Tibial artery (tissue), 4 donors: ENCODE measurements at places on chromosomes 1 and 21.

DNA sequence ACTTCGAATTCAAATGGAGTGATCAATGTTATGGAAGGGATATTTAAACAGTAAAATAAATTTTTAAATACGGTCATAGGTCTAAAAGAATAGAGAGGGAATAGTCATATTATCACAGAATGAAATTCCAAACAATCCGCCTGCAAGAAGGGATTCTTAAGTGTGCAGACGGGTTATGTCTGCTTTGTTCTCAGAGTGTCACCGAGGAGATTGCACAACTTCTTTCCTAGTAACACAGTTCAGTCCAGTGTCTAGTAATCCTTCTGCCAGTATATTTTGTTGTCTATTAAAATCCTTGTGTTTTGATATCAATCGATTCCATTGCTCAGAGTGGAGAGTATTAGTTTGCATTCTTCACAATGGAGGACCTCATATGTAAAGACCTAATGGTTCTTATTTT is 48.4 kb downstream of the LRRC53 start:
- H3K27ac ChIP-seq: no peak overlapping the region
- H3K4me3 ChIP-seq: no peak overlapping the region
- H3K36me3 ChIP-seq: no peaks in the 10 kb centered on the region
- DNase-seq: no peak
- H3K4me1 ChIP-seq: no peaks in the 10 kb centered on the region

DNA sequence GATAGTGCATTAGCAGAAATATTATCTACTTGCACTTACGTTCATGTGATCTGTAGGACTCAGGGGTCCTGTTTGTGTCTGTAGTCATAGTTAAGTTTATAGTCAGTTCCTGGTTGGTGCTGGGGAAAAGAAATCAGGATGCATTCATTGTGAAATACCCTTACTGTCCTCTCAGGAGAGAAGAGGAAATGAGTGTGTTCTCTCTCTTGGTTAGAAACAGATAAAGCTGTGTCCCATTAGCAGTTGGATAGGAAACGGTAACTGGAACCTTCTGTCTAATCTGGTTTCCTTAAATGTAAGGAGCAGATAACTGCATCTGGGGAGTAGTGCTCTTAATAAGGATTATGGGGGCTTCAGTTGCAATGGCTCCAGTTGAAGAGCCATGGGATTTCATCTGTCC is 8.9 kb downstream of the SDCCAG8 start:
- H3K36me3 ChIP-seq: no peaks in the 10 kb centered on the region
- H3K27ac ChIP-seq: no peak overlapping the region
- no peak for DNase-seq
- H3K4me3 ChIP-seq: no peak overlapping the region
- peaks cover 13% of the 10 kb centered on the region for H3K4me1 ChIP-seq

DNA sequence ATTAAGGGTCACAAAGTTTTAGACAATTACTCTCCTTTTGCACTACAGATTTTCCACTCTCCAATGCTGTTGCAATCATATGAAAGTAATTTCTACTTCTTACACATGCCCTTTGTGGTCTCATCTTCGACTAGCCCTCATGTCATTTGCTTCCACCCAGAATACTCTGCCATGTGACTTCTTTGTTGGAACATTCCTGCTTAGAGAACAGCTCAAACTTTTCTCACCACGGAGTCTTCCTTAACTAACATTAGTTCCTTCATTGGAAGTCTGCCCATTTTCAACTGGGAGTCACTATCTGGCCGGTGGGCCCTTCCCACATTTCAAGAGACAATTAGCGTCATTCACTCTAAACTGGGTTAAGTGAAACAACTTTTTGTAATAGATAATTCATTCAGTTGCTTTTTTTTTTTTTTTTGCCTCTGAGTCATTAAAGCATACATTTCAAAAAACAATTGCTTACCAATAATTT is 142.6 kb upstream of the PALMD start:
- H3K4me3 ChIP-seq: no peak overlapping the region
- H3K27ac ChIP-seq: no peak overlapping the region
- no peak for DNase-seq
- H3K27me3 ChIP-seq: no peaks in the 10 kb centered on the region
- no peaks in the 10 kb centered on the region for H3K4me1 ChIP-seq

DNA sequence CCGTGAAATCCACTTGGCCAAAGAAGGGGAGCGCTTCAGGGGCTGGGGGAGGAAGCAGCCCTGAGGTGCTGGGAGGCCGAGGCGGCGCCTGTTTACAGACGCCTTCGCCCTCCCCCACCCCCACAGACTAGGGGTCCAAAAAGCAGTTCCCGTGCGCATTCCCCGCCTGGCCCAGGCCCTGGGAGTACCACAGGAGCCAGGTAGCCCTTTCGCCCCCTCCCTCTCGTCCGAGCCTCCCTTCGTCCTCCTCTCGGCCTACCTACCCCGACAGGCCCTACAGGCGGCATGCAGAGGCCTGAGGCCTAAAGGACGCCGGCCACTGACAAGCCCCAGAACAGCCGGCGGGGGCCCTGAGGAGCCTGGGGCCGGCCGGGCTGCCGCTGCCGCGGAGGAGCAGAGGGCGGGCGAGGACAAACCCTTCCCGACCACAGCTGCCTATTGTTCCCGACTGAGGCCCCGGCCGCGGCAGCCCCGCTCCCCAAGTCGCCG is 522 bp downstream of the RC3H1 start:
- peak; percentile 39 for DNase-seq
- no peaks in the 10 kb centered on the region for H3K36me3 ChIP-seq
- H3K4me3 ChIP-seq: peak overlapping the region; percentile 86
- H3K27me3 ChIP-seq: no peaks in the 10 kb centered on the region
- peak overlapping the region; percentile 91 for H3K27ac ChIP-seq

GRCh38 chr1:220189750-220190347 is 82.4 kb downstream of the RAB3GAP2 start:
- no peak for DNase-seq
- no peaks in the 10 kb centered on the region for H3K4me1 ChIP-seq
- H3K4me3 ChIP-seq: no peak overlapping the region
- no peak overlapping the region for H3K27ac ChIP-seq

GRCh38 chr1:221029981-221030649 is 150.9 kb downstream of the HLX start:
- DNase-seq: no peak
- H3K4me1 ChIP-seq: peaks cover 4% of the 10 kb centered on the region
- H3K36me3 ChIP-seq: no peaks in the 10 kb centered on the region

GRCh38 chr1:177286396-177286795 is 115.6 kb downstream of the BRINP2 start:
- no peak for DNase-seq
- no peaks in the 10 kb centered on the region for H3K36me3 ChIP-seq
- H3K27me3 ChIP-seq: no peaks in the 10 kb centered on the region
- H3K4me1 ChIP-seq: no peaks in the 10 kb centered on the region
- no peak overlapping the region for H3K4me3 ChIP-seq

- H3K27me3 ChIP-seq: no peaks in the 10 kb centered on the region
- no peaks in the 10 kb centered on the region for H3K36me3 ChIP-seq
- H3K27ac ChIP-seq: no peak overlapping the region
- peaks cover 18% of the 10 kb centered on the region for H3K4me1 ChIP-seq
- H3K4me3 ChIP-seq: no peak overlapping the region
- DNase-seq: no peak
Observed at GRCh38 chr1:231376875-231377549, 38.9 kb downstream of the SPRTN start.

DNA sequence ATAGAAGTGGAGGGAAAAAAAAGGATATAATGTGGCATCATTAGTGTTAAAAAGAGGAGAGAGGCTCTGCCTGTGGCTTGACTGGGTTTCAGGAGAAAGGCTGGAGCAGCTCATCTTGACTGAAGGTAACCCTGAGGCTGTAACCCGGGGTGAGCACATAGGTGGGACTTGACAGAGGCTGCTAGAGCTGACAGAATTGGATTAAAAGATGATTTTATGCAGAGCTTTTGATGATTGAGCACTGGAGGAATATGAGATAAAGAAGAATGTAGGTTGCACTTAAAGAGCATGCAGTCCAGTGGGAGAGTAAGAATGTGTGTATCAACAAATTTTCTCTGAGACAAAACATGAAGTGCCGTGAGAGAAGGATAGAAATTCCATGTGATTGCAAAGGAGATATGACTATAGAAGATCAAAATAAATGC is 17.3 kb downstream of the LAMC1 start:
- H3K27ac ChIP-seq: peak overlapping the region; percentile 19
- no peak overlapping the region for H3K4me3 ChIP-seq
- H3K4me1 ChIP-seq: peaks cover 46% of the 10 kb centered on the region
- H3K27me3 ChIP-seq: no peaks in the 10 kb centered on the region
- no peak for DNase-seq

DNA sequence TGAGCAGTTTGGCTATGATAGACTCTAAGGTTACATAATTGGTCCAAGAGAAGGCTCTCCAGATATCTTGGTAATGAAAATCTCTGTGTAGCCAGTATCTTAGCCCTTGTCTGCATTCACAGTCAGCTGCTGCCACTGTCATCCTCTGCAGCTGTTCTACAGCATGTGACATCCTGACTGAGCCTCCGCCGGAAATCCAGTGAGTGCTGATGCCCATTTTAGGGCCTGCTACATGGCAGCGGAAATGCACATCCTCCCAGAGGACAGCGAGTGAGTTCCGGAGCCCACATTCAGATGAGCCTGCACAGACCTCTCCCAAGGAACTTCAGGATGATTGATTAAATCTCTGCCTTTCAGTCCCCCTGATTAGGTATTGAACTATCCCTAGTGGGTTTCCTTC is 237.1 kb downstream of the HHIPL2 start:
- H3K27me3 ChIP-seq: no peaks in the 10 kb centered on the region
- DNase-seq: no peak
- H3K36me3 ChIP-seq: no peaks in the 10 kb centered on the region
- H3K4me1 ChIP-seq: no peaks in the 10 kb centered on the region

DNA sequence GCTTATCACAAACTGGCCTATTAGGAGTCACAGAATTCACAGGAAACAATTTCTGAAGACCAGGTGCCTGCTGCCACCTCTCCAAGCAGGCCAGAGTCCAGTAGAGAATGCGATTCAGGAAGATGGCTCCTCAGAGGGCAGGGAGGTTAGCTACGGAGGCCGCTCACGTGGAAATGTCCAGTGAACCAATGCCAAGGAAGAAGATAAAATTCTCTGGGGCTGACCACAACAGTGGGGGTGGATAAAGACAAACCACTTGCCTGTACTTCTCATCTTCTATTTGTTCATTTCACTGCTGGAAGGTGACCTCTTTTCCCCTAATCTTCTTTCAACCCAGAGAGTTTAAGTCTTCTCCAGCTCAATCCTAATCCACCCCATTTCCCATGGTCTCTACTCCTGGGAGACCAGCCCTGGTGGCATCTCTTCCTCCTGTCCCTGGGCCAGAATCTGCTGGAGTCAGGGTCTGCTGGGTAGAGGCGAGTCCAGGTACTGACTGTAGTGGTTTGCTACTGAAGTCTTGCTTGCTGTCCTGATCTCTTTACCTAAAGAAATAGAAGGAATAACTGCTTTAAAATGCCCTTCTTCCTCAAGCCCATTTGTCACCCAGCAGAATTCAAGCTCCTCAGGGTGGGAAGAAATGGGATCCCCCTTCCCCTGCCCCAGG is 3.2 kb downstream of the PSRC1 start:
- H3K36me3 ChIP-seq: no peaks in the 10 kb centered on the region
- H3K27ac ChIP-seq: no peak overlapping the region
- no peak for DNase-seq
- no peak overlapping the region for H3K4me3 ChIP-seq
- H3K27me3 ChIP-seq: no peaks in the 10 kb centered on the region

DNA sequence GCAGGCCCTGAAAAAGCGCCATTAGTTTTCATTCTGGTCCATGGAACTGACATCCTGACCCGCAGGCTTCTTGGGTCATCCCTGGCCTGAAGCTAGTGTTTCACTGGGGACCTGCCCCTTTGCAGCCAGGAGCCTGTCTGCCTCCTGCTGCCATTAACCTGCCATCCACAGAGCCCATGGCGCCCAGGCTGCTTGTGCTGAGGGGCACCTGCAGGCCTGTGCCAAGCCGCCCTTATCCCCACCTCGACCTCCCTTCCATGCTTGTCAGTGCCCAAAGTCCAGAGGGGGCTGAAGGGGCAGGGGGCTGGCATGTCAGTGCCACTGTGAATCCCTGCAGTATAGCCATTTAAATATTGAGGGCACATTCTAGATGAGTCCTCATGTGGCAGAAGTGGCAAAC is 207.6 kb upstream of the USP25 start:
- no peak overlapping the region for H3K27ac ChIP-seq
- H3K27me3 ChIP-seq: no peaks in the 10 kb centered on the region
- no peaks in the 10 kb centered on the region for H3K36me3 ChIP-seq
- H3K4me3 ChIP-seq: no peak overlapping the region
- no peaks in the 10 kb centered on the region for H3K4me1 ChIP-seq

GRCh38 chr1:167165948-167166689 is 54.6 kb upstream of the POU2F1 start:
- DNase-seq: no peak
- no peaks in the 10 kb centered on the region for H3K4me1 ChIP-seq
- no peak overlapping the region for H3K27ac ChIP-seq
- H3K27me3 ChIP-seq: no peaks in the 10 kb centered on the region

- no peak overlapping the region for H3K4me3 ChIP-seq
- no peaks in the 10 kb centered on the region for H3K27me3 ChIP-seq
- DNase-seq: no peak
- no peaks in the 10 kb centered on the region for H3K36me3 ChIP-seq
Observed at GRCh38 chr21:41681348-41681801, 85.5 kb downstream of the RIPK4 start.

DNA sequence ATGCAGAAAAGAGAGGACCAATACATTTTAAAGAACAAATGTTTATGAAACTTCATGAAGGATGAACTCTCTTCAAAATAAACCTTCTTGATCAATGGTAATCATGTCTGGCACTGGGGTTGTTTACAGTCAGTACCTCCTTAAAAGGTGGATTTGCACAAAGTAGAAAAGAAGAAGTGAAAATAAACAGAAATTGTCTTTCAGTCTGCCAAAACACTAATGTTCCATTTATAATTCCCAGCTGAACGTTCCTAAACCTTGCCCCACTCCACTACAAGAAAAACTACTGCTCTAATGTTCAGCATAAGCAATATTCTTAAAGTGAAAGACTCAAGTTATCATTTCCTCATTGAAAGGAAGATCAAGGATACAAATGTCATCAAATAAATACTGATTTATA is 86.2 kb downstream of the EIF4G3 start:
- no peaks in the 10 kb centered on the region for H3K27me3 ChIP-seq
- H3K36me3 ChIP-seq: no peaks in the 10 kb centered on the region
- no peaks in the 10 kb centered on the region for H3K4me1 ChIP-seq
- no peak overlapping the region for H3K27ac ChIP-seq
- DNase-seq: no peak

DNA sequence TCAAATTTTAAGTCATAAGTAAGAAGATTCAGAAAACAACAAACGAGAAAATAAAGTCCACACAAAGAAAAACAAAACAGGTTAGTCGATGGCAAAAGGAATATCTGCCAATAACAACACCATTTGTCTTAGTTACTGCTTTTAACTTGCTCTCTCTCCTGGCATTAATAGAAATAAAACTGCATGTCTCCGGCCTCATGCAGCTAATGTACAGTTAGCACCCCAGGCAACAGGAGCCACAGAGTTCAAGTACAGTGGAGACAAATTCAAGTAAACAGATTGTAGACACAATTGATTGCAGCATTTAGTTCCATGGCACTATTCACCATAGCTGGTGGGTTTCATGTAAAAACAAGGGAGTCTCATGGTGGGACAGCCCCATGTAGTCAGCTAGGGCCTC is 33.5 kb downstream of the SUSD4 start:
- no peak for DNase-seq
- H3K4me3 ChIP-seq: no peak overlapping the region
- H3K36me3 ChIP-seq: no peaks in the 10 kb centered on the region
- no peaks in the 10 kb centered on the region for H3K27me3 ChIP-seq
- H3K27ac ChIP-seq: no peak overlapping the region
- peaks cover 15% of the 10 kb centered on the region for H3K4me1 ChIP-seq

- H3K27me3 ChIP-seq: no peaks in the 10 kb centered on the region
- no peaks in the 10 kb centered on the region for H3K36me3 ChIP-seq
- peak overlapping the region; percentile 23 for H3K27ac ChIP-seq
- DNase-seq: peak; percentile 46
Observed at GRCh38 chr1:61138921-61139774, 56.8 kb downstream of the NFIA start.

- H3K27me3 ChIP-seq: peaks cover 16% of the 10 kb centered on the region
- H3K4me3 ChIP-seq: no peak overlapping the region
- no peak for DNase-seq
Observed at GRCh38 chr1:182113879-182114626, 52.5 kb upstream of the ZNF648 start.
